Mesothelial cell of epicardium (in vitro differentiated cells): ENCODE measurements at places on chromosomes 1 and 21.

GRCh38 chr1:118535901-118536300, 350.9 kb upstream of the SPAG17 start:
- DNase-seq, result no peak

DNA sequence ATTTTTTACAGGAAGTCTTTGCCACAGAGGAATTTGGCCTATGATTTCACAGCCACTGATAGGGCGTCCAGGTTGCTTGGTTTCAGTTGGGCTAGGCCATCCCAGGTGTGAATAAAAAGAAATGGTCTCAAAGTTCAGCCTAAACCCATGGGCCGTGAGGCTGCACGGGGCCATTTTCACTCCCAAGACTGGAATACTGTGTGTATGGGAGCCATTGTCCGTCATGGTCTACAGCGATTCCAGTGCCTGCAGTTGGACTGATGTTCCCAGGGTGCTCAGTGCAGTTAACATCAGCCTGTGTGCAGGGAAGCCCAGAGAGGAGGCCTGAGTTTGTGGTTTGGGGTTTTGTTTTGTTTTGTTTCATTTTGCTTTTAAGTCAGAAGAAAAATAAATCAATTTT, 133.2 kb downstream of the ADSS2 start:
- DNase-seq, result no peak

- no peak for DNase-seq
These were observed 137.9 kb downstream of the DAB1 start for GRCh38 chr1:57285992-57286391.

DNA sequence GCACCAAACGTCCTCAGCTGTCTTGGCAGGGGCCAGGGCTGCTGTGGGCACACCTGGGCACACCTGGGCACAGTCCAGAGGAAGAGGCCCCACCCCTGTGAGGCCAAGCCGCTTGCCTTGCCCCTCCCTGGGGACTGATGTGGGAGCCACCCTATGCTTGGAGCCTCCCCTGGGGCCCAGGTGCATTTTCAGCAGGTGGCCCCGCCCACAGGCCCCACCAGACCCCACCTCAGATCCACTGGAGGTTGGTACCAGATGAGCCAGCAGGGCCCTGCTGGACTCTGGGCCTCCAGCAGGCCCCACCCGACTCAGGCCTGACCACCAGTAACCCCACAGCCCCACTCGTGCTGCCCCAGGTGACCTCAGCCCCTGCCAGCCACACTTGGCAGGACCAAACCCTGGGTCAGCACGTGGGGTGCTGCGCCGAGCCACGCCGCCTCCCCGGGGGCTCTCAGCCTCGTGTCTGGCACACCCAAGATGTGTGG, 8.8 kb downstream of the SLC19A1 start:
- no peak for DNase-seq

- no peak for DNase-seq
These were observed 11.1 kb upstream of the MSTO1 start for GRCh38 chr1:155598842-155599331.

- no peak for DNase-seq
These were observed 3.8 kb downstream of the DR1 start for GRCh38 chr1:93349231-93350135.

DNA sequence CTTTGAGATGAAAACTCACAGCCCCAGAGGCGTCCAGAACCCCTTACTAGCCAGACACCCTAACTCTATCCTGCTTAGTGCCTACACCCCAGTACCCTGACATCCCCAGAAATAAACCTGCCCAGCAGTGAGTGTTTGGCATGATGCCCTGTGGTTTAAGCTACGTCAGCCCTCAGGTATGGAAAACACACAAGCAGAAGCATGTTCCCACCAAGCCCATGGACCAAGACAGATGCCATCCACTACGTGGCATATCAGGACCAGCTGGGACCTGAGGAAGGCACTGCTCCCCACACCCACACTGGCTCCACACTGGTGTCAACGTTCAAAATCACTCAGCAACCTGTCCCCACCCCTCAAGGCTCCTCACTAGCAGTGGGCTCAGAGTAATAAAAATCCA, 116.4 kb downstream of the SYT2 start:
- no peak for DNase-seq

- no peak for DNase-seq
These were observed 1.3 kb downstream of the ATXN7L2 start for GRCh38 chr1:109485001-109485400.

GRCh38 chr1:22489823-22490222, 38.2 kb downstream of the ZBTB40 start:
- no peak for DNase-seq

- no peak for DNase-seq
These were observed 27.9 kb downstream of the DIP2A start for GRCh38 chr21:46486481-46487126.

- no peak for DNase-seq
These were observed 23.3 kb downstream of the ACOT11 start for GRCh38 chr1:54571326-54571725.

- DNase-seq, result no peak
These were observed 1.7 kb upstream of the CLCA1 start for GRCh38 chr1:86466986-86467385.

GRCh38 chr1:2413495-2414296, 1.3 kb upstream of the PEX10 start:
- DNase-seq, result no peak

DNA sequence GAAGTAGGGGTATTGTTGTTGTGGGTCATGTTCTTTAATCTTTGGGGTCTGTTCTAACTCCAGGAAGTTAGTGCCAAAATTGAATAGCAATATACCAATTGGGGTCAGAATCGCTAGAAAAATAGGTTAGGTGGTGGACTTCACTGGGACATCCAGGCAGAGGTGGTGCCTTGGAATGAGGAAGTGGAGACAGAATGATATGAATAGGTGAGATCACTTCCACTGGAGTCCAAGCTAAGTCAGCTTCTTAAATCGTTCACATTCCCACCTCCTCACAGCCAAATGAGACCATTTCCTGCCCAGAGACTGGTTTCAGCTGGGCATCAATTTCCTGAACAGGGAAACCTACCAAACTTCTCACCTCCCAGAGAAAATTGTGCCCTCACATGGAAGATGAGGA, 137.8 kb upstream of the RAB4A start:
- no peak for DNase-seq

DNA sequence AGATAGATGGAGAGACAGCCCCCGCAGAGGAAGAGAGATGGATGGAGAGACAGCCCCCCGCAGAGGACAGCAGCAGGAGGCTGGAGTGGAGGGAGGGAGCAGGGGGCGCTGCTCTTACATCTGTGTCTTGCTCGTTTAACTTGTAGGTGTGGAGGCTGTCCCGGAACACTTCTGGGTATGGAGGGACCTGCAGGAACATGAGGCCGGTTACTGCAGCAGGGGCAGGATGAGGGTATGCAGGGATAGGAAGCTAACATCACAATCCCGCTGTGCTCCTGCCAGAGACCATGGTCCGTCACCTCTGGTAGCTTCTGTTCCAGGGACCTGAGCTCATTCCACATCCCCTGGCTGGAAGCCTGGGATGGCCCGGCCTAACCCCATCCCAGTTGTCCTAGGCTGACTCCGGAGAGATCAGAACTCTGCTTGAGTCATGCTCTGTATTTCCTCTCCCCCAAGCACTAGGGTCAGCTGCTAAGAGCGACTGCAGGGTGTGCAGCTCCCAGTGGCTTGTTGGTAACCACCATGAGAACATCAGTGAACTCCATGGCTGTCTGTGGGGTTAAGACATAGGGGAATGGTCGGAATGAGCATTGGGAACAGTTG, 36.7 kb upstream of the GOLT1A start:
- DNase-seq, result no peak

GRCh38 chr1:109539676-109540075, at the start of gene GPR61:
Gene GPR61, plus strand, starts transcription at chr1:109539872. Its CDS starts 3,151 bp downstream, at chr1:109543023.
- no peak for DNase-seq

DNA sequence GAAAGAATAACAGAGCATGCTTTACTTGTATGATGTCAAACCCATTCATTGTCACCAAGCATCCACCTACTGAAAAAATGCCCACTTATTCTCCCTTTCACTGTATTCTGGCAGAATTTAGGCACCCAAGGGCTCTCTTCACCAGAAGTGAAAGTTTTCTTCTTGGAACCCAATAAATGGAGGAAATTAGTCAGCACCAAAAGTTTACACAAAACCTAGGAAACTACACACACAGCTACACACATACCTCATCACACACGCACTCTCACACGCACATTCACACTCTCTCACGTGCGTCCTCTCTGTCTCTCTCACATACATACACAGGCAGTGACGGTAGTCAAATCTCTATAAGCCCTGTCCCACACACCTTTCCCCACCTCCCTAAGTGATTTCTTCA, 37.6 kb downstream of the MCOLN2 start:
- no peak for DNase-seq

DNA sequence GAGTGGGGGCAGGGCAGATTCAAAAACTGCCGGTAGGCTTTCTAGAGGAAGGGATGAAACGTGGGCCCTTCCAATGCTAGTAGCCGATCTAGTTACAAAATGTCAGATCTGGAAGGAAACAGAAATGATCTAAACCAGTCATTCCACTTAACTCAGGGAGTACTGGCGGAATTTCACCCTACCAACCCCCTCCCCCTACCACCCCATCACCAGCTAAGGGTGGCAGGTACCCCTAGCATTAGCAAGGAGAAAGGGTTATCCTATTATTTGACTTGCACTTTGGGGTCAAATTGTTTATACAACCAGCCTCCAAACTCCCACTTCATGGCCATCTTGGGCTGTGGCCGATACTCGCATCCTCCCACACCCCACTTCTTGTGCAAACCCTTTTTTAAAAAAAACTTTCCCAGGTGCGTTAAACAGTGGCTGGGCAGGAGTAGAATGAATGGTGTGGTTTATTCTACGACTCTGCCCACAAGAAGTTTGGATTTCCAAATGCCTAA, 644 bp upstream of the MRPL24 start:
- no peak for DNase-seq

GRCh38 chr1:172185211-172185610, 235.3 kb upstream of the C1orf105 start:
- DNase-seq, result no peak

DNA sequence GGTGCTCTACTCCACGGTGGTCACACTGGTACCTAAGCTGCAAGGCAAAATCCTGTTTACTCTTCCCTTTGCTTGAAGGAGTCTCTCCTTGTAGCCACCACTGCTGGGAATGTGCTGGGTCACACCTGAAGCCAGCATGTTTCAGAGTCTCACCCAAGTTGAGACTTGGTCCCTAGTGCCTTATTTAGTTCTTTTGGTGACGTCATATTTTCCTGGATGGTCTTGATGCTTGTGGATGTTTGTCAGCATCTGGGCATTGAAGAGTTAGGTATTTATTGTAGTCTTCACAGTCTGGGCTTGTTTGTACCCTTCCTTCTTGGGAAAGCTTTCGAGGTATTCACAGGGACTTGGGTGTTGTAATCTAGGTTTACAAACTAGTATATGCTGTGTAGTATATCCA, 5.6 kb upstream of the MTARC2 start:
- no peak for DNase-seq

DNA sequence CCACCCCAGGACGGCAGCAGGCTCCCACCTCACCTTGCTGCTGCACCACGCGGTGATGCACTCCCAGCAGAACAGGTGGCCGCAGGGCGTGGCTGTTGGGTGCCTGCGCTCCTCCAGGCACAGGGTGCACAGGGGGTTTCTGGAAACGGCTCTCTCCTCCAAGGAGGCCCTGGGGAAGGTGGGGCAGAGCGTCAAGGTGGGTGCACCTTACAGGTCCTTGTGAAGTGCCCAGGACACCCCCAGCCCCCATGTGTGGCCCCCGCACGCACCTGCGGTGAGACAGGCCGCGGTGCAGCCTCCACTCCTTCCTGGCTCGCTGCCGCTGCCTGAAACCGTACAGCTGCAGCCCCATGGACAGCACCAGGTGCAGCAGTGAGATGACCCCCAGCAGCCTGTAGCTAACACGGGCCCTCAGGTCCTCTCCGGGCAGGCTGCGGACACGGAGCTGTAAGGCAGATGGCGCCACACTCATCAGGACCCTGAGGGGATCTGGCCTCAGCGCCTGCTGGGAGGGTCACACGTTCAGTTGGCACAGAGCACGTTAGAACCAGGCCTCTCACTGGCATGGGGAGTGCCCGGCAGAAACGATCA, 5.8 kb downstream of the PEX10 start:
- no peak for DNase-seq

DNA sequence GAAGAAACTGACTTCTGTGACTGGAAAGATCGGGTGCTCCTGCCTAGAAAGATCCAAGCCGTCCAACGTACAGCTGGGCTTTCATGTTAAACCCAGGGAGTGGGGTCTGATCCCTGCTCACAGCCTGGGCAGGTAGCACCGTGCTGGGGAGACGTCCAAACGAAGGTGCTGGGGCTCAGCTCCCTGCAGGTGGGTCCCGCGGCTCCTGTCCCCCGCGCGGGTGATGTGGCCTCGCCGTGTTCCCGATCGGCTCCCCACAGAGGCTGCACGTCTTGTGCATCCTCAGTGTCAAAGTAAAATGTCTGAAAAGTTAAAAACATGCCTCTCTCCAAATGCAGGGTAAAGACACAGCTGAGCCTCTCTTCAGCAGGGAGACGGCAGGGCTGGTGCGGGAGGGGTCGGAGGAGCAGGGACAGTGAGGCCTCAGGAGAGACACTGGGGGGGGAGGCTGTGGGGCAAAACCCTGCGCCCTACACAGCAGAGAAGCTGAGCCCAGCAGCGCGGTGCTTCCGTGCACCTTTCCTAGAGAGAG, 40.1 kb upstream of the COL6A2 start:
- no peak for DNase-seq

DNA sequence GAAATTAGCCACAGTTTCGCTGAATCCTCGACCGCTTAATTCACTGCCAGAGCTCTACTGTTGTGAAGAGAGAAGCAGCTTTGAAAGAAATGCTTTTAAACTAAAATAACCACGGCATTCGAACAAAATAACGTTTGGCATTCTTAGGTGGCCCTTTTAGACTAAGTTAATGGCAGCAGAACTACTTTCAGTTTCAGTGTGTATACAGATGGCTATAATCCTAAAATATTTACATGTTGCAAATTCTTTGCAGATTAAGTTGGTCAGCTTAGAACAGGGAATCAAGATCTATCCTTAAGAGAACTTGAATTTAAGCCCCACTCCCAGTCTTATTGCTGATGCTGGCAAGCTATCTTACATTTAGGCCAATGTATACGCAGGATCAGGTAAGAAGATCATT, 62.7 kb downstream of the ADSS2 start:
- no peak for DNase-seq

DNA sequence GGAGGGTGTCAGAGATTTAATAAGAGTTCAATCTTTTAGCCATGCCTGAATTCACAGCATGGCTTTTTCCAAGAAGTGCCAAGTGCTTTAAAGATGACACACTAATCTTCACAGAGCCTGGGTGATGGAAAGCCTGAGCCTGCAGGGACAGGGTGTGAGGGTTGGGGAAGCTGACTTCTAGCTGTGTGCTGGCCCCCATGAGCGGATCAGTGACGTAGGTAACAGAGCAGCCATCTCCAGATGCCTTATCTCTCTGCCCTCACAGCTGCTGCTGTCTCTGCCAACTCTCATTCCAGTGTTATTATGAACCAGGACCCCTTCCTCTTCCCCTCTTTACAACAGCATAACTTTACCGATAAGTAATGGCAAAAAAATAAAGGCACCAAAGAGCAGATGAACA, 30.6 kb downstream of the FAM78B start:
- DNase-seq, result no peak

GRCh38 chr1:110433803-110434202, 17.1 kb upstream of the PROK1 start:
- no peak for DNase-seq

- DNase-seq, result peak; percentile 77
These were observed 37.1 kb upstream of the ARHGEF10L start for GRCh38 chr1:17502326-17502778.

GRCh38 chr1:167720965-167721616, 691 bp upstream of the MPZL1 start:
- no peak for DNase-seq

- no peak for DNase-seq
These were observed 18.4 kb downstream of the PDXK start for GRCh38 chr21:43737158-43737950.

- no peak for DNase-seq
These were observed 19.8 kb upstream of the MUTYH start for GRCh38 chr1:45359882-45360513.
